ENCODE measurements at places on chromosomes 12 and 14. TPM values are rescaled to one million over a fixed set of nuclear protein-coding genes. Genes with fewer than 3 reads are reported as not detected.

The NEUROD4 gene
- total RNA-seq = not detected

The NPAS3 gene
- total RNA-seq = 0.13 TPM

The SERPINA9 gene
- total RNA-seq = not detected

The CDH24 gene
- 8.9 TPM for total RNA-seq

The PRR4 gene
- total RNA-seq = 2.3 TPM

The GLS2 gene
- total RNA-seq = 0.22 TPM

The MAP1LC3B2 gene
- 0.72 TPM for total RNA-seq

The INSM2 gene
- total RNA-seq = not detected

The SLC7A7 gene
- 14.7 TPM for total RNA-seq

The KRT77 gene
- total RNA-seq = not detected

The FANCM gene
- 23.7 TPM for total RNA-seq

The OAS1 gene
- 4.0 TPM for total RNA-seq

The FLRT2 gene
- total RNA-seq = 41.5 TPM

The ACYP1 gene
- 19.5 TPM for total RNA-seq

The IL23A gene
- not detected for total RNA-seq

The COX8C gene
- not detected for total RNA-seq

The JDP2 gene
- 3.3 TPM for total RNA-seq

The FZD10 gene
- not detected for total RNA-seq

The RD3L gene
- total RNA-seq = not detected

The TBC1D30 gene
- 29.1 TPM for total RNA-seq

The TEX52 gene
- total RNA-seq = not detected

The HEBP1 gene
- total RNA-seq = 23.0 TPM

The TSPAN8 gene
- total RNA-seq = 0.22 TPM

The POTEM gene
- total RNA-seq = not detected

The LMNTD1 gene
- not detected for total RNA-seq

The SLC39A2 gene
- total RNA-seq = not detected

The DLST gene
- 100 TPM for total RNA-seq

The BBOF1 gene
- 2.7 TPM for total RNA-seq

The MLH3 gene
- 24.0 TPM for total RNA-seq

The KRT8 gene
- total RNA-seq = 6.3 TPM

The YAF2 gene
- 24.7 TPM for total RNA-seq

The TMEM117 gene
- 3.7 TPM for total RNA-seq

The ASB2 gene
- total RNA-seq = not detected

The AMN1 gene
- total RNA-seq = 16.6 TPM

The OTX2 gene
- not detected for total RNA-seq

The SLC24A4 gene
- under 0.01 TPM for total RNA-seq

The ARMH4 gene
- 1.9 TPM for total RNA-seq
